CD8-positive, alpha-beta T cell (primary cell): ENCODE measurements at places on chromosomes 5 and 9.

DNA sequence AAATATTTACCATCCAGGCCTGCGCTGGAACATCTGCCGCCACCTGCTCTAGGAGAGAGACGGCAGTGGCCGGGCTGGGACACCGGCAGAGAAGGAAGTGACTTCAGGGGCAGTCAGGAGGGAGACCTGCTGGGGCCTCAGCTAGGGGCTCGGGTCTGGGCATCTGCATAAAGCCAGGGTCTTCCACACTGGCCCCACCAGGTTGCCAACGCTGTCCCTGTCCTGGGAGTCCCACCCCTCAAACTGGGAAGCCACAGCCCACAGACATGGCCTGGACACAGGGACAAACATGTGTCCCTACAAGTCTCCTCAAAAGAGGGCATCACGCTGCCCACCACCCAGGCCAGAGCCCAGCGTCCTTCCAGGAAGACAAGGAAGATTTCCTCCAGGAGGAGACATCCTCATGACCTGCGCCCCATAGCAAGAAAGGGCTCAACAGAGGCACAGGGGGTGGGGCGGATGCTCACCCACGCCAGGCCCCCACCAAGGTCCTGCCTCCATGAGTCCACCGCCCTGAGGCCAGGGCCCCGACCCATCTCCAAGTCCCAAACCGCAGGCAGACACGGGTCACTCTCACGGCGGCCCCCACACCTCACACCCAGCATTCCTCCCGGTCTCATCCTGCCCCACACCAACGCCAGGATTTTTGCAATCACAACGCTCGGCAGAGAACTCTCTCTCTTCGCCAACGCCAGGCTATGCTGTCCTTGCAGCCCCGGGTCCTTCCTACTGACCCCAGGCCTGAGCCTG is 9.0 kb downstream of the VAV2 start:
- DNase-seq, result no peak

DNA sequence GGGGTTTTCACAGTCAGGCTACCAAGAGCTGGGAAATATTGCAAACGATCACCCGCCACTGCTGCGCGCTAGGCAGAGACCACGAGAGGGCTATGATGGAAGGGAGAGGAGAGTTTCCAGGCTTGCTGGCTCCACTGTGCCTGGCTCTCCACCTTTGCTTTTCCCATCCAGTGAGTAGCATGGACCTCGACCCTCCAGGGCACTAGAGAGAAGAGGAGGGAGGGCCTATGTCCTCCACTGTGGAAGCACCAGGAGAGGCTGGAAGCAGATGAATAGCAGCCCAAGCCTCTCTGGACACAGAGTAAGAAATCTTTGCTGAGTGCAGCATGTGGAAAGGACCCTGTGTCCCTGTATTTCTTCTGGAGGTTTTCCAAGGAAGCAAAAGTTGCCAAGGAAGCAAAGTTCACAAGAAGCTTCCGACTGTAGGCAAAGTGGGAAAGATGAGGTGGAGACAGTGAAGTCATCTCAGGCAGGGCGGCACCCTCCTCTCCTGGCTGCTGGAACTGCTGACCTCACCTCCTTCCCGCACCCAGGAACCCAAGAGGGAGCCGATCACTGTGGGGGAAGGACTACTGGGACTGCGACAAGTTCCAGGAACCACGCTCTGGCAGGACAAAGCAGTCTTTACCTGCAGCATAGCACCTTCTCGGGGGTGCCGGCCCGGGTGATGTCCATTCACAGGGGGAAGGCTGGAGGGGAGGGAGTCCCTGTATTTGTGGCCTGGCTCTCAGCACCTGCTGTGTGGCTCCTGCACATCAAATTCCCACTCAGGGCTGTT is 79.6 kb downstream of the CSNK1A1 start:
- no peak for DNase-seq

GRCh38 chr9:131608493-131609037 is 63.2 kb downstream of the PRRT1B start:
- no peak for DNase-seq

- DNase-seq, result no peak
Observed at GRCh38 chr5:39176759-39177630, 42.4 kb downstream of the FYB1 start.

DNA sequence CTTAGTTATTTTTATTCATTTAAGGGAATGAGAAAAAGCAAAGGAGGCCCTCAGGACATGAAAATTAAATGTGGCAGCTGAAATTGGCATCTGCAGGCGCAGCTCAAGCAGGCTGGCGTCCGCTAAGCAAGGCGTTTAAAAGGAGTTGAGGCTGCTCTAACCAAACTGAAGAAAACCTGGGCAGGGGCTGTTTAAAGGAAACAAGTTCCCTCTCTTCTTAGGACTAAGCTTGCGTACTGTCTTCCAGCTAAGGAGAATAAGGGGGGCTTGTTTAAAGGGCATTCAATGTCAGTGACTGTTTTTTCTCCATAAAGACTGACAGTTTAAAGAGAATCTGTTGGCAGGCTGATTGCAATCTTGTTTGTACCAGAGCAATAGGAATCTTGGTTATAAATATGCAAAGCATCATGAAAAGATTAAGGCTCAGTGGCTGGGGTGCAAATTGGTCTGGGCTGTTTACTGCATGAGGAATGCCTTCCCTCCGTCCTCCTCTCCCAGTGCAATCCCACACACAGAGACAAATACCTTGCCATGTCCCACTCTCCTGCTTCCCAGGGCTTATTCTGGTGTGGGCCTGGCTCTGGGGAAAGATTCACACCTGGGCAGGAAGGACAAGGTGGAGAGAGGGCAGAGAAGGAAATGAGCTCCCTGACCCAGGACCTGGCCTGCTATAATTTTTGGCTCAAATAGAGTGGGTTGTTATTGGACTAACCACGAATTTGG is 85.9 kb upstream of the LIFR start:
- DNase-seq, result no peak

GRCh38 chr9:82332018-82332773 is 343.6 kb downstream of the SPATA31D1 start:
- DNase-seq, result no peak

GRCh38 chr9:114958021-114958843 is 27.8 kb upstream of the TNFSF8 start:
- DNase-seq, result no peak

DNA sequence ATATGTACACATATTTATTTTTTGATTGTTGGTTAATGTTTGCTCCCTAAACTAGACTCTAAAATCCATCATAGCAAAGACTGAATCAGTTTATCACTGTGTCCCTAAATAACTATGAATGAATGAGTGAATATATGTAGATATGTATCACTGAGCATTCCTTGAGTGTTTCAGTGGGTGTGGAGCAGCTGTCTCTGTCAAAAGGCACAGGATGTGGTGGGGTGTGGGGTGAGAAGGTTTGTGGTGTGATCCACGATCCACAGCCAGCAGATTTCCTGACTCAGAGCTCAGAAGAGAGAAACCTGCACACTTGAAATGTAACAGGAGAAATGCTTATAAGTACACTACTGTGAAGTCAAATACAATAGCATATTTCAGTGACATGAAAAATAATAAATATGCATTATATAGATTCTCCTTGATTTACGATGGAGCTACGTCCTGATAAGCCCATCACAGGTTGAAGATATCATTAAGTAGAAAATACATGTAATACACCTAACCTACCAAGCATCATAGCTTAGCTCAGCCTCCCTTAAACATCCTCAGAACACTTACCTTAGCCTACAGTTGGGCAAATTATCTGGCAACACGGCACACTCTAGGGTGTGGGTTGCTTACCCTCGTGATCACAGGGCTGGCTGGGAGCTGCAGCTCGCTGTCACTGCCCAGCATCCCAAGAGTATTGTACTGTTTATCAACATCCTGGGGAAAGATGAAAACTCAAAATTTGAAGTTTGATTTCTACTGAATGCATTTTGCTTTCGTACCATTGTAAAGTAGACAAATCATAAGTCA is 287.0 kb downstream of the GAS1 start:
- DNase-seq, result no peak

DNA sequence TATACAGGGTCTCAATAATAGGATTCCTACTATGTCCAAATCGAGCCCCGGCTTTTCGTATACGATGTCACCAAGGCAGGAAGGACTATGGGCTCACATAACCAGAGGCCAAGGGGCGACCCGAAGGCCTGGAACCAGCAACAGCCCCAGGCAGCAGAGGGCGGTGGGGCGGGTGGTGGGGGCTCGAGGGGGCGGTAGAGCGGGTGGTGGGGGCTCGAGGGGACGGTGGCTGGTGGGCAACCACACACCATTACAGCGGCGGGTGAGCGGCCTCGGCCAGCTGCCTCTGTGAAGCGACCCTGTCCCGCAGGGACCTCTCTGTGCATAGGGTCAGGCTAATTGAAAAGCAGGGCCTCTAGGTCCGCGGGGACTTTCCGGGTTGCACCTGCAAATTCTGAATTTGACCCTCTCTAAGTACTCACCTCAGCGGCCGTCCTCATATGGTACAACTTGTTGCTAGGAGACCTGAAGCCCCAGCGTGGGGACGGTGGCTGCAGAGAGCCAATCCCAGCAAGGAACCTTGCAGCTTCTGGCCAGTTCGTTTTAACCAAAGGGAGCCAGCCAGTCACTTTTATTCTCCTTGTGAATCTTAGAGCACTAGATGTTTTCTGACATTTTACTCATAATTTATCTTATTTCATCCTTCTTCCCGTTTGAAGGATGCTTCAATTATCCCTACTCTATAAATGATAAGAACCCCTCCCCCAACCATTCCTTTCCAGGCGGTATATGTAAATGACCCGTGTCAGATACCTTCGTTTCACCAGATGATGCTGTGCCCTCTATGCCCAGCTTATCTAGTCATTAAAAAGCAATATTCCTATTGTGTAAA is at the start of gene NME5:
Gene NME5, minus strand, starts transcription at position 480 of the 832 bp plus-strand sequence. CDS start 648 bp downstream, outside the sequence.
- no peak for DNase-seq

DNA sequence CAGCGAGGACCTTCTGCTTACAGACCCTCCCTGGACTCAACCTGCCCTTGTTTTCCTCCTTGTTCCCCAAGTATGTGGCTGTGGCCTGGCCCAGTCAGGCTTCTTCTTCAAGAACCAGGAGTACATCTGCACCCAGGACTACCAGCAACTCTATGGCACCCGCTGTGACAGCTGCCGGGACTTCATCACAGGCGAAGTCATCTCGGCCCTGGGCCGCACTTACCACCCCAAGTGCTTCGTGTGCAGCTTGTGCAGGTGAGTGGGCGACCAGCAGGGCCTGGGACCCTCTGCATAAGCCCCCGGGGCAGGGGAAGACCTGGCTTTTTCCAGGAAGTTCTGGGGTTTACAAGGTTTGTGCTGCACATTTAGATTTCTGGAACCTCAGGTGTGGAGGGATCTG is 56.9 kb downstream of the ABLIM3 start:
- DNase-seq, result no peak

DNA sequence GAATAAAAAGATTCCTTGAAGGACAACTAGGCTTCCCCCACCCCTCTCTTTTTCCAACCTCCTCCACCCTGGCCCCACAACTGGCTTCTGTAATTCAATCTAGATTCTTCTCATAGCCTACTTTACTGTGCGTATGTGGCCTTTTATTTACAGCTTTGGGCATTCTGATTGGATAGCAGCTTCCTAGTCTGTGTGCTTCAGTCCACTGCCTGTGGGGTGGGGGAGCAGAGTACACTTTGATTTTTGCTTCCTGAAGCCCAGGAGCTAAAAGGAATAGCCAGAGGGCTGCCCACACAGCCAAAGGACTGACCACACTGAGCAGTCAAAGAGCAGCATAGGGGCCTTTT is 30.4 kb downstream of the RUSC2 start:
- DNase-seq, result no peak

DNA sequence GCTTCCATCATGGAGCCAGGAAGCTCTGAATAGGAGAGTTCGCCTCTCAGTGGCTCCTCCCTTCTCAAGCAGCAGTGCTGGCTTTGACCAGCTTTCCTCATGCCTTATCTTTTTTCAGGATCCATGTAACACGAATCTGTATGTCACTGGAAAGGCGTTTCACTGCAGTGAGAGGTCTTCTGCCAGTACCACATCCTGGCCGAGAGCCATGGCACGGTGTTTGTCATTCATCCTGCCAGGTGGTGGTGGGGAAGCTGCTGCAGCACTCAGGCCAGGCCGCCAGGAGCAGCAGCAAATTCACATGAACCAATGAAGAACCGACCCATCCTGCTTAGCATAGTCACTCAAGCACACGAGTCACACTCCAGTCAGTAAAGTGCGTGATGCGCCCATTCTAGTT is 179.0 kb downstream of the FANCC start:
- no peak for DNase-seq

GRCh38 chr5:149731332-149731616 is 1.2 kb downstream of the PPARGC1B start:
- DNase-seq, result peak; percentile 2

GRCh38 chr5:144944936-144945335 is 774.3 kb downstream of the KCTD16 start:
- DNase-seq, result no peak

DNA sequence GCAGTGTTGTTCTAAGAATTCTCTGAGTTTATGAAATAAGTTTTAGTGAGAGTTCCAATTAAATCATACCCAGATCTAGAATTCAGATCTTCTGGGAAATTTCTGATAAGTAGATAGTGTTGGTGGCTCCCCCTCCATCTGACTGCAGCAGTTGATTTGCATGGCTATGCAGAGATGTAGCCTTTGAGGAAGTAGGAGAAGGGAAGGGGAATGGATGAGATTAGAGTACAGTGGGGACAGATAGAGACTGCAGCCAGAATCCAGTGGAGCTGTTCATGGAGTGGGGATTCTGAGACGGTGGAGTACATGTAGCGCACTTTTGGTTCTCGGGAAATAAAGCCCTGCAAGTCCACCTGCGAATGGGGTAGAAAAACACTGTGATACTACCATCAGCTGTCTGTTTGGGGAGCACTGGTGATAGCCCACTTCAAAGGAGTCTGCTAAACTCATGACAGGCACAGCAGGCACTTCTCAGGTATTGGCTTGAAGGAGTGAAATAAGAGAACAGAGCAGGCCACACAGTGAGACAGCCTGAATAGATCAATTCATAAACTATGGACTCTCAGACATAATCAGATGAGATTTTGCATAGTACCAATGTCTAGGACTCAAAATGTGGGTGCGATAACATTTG is 96.8 kb downstream of the ALDH1A1 start:
- DNase-seq, result no peak

- no peak for DNase-seq
Observed at GRCh38 chr9:26662476-26662875, 230.1 kb downstream of the CAAP1 start.

DNA sequence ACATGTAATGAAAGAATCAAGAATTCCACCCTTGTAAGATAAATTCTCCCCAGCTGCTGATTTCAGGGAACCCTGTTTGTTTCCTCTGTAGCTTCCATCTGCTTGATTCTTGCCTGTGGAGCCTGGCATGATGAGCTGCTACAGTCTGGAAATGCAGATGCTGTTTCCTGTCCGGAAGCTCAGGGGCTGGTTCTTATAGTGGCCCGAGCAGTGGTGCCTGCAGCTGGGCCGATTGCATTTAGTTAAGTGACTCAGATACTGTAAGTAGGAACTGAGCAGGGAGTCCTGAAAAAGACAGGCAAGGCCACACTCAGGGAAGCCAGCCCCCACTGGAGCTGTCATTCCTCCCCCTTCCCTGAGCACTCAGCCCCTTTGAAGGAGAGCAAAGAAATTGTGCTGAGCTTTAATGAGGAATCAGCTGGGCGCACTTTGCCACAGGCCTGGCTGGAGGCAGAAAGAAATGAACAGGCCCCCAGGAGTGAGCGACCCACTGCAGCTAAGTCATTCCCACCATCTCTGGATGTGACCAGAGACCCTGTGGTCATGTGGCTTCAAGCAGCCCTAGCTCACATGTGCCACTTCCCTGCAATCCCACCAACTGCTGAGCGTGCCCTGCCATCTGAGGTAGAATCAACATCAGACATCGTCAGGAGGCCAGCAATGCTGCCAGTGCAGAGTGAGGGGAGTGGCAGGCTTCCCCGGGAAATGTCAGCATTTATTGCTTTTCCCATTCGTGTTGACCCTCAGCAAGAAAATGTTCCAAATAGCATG is 206.0 kb upstream of the WWC1 start:
- DNase-seq, result no peak
